ENCODE measurements at places on chromosomes 11 and 22. TPM values are rescaled to one million over a fixed set of nuclear protein-coding genes. Genes with fewer than 3 reads are reported as not detected.

MUC6 gene
- polyA plus RNA-seq = 239 TPM

SLN gene
- polyA plus RNA-seq = not detected

OR51B4 gene
- polyA plus RNA-seq = not detected

OR8B2 gene
- not detected for polyA plus RNA-seq

APOA5 gene
- 4.0 TPM for polyA plus RNA-seq

SEC14L6 gene
- 6.0 TPM for polyA plus RNA-seq

KRTAP5-2 gene
- not detected for polyA plus RNA-seq

TIGD3 gene
- polyA plus RNA-seq = 0.68 TPM

CASP12 gene
- polyA plus RNA-seq = 0.46 TPM

KIAA0930 gene
- polyA plus RNA-seq = 18.1 TPM

PTGDR2 gene
- polyA plus RNA-seq = 1.4 TPM

ZNRD2 gene
- 32.5 TPM for polyA plus RNA-seq

FAM89B gene
- 37.3 TPM for polyA plus RNA-seq

ZNRF3 gene
- 2.4 TPM for polyA plus RNA-seq

CYP2D6 gene
- polyA plus RNA-seq = 7.3 TPM

C11orf91 gene
- not detected for polyA plus RNA-seq

CDHR5 gene
- 4.4 TPM for polyA plus RNA-seq

IFITM2 gene
- 182 TPM for polyA plus RNA-seq

CCDC81 gene
- polyA plus RNA-seq = 0.77 TPM

APLNR gene
- 1.2 TPM for polyA plus RNA-seq

MS4A12 gene
- polyA plus RNA-seq = 0.15 TPM

ACRV1 gene
- polyA plus RNA-seq = not detected

MOV10L1 gene
- 0.80 TPM for polyA plus RNA-seq

ARHGAP20 gene
- 0.05 TPM for polyA plus RNA-seq

Data from pancreas (tissue), 10 donors.